ENCODE measurements at places on chromosomes 4 and X.

GRCh38 chr4:147160908-147161513, 215.3 kb upstream of the TTC29 start:
- no peak for DNase-seq

DNA sequence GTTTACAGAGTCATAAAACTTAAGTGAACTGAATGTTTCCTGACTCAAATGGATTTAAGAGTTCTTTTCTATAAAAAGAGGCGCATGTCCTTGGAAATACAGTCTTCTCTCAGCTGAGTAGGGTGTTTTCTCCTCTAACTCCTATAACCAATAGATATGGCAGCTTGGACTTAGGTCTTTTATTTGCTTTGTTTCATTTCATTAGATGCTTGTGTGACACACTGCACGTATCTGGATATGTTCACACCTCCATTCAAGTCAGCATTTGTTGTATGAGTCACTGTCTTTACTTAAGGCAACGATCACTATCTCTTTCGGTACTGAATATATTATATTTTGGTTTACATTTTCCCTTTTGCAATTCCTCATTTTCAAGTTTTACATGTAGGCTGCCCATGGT, 136.6 kb downstream of the ARSF start:
- DNase-seq, result no peak

DNA sequence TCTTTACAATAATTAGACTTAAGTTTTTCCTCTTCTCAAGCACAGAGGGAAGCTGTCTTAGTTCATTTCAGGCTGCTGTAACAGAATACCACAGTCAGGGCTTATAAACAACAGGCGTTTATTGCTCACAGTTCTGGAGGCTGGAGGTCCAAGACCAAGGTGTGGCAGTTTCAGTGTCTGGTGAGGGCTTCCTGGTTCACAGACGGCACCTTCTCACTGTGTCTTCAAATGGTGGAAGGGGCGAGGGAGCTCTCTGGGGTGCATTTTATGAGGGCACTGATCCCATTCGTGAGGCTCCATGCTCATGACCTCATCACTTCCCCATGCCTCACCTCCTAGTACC, 115.7 kb upstream of the MXRA5 start:
- no peak for DNase-seq

DNA sequence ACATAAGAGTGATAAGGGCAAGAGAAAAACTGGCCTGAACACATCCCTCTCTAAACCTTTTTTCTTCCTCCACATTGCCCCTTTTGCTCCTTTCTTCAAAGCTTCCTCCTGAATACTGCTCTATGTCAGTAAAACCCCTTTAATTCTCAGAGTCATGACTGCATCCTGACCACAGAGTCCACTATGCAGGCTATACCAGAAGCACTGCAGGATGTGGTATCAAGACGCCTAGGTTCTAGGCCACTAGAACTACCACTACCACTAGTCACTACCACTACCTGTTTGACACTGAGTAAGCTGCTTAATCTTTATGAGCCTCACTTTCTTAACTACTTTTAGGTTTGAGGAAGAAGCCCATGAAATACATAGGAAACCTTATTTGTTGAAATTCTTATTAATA, 38.7 kb downstream of the ARHGEF9 start:
- DNase-seq, result no peak

GRCh38 chrX:68343551-68343950, 89.7 kb downstream of the OPHN1 start:
- DNase-seq, result no peak

DNA sequence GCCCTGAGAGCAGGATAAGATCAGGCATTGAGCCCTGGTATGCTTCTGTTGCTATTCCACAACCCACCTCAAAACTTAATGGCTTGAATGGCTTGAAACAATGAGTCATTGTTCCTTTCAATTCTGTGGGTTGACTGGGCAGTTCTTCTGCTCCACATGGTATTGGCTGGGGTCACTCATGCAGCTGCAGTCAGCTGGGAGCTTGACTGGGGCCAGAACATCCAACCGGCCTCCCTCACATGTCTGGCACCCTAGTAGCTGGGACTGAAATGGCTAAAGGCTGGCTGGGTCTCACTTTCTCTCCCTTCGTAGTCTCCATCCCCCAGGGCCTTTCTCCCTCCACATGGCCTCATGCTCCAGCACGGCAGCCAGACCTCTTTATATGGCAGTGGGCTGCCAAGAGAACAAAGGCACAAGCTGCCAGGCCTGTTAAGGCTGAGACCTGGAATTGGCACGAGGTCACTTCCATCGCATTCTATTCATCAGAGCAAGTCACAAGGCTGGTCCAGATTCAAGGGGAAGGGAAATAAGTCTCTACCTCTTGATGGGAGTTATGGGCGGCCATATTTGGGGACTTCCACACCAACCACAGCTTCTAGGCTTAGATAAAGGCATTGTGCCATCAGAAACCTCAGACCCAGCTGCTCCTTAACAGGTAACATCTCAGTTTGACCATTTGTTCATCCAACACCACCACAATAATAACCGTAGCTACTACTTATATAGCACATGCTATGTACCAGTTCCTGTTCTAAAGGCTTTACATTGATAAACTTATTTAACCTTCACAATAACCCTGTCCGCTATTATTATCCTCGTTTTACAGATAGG, 159.7 kb upstream of the ATP6AP2 start:
- no peak for DNase-seq

DNA sequence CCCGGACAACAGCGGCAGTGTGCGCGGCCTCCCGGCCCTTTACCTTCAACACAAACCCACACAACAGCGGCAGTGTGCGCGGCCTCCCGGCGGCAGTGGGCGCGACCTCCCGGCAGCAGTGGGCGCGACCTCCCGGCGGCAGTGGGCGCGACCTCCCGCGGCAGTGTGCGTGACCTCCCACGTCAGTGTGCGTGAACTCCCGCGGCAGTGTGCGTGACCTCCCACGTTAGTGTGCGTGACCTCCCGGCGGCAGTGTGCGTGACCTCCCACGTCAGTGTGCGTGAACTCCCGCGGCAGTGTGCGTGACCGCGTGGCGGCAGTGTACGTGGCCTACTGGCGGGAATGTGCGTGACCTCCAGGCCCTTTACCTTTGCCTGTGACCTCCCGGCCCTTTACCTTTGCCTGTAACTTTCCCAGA, 576.6 kb upstream of the FRG1 start:
- DNase-seq, result no peak

DNA sequence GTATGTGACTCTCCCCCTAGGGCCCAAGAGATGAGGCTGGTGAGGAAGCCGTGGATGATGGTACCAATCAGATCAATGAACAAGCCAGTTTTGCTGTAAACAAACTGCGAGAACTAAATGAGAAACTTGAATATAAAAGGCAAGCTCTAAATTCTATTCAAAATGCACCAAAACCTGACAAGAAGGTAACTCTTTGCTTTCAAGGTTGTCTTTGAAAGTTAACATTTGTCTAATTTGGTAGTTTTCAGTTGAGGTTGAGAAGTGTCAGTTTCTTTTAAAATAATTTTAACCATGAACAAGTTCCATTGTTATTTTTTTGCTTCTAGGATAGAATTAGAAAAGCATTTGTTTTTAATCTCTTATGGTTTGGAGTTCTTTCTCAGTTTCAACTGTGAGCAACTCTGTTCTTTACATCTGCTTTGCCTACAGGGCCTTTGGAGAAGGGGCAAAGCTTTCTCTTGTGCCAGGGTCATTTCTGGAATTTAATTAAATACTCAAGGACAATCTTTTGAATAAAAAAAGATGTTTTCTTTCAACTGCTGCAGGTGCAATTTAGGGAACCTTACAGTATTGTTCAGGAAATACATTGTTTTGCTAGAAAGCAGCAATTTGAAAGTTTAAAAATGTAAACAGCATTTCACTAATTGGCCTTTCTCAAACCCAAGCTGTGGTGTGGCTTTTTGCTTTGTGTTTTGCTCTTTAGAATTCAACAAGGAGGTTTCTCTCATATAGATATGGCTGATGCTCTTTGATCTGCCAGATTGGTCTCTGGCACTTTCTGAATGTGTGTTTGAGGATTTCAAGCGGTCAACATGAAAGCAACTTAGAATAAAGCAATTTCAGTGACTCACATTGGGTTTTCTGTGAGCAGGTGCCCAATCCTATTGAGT, 62.9 kb downstream of the LRP2BP start:
- no peak for DNase-seq

DNA sequence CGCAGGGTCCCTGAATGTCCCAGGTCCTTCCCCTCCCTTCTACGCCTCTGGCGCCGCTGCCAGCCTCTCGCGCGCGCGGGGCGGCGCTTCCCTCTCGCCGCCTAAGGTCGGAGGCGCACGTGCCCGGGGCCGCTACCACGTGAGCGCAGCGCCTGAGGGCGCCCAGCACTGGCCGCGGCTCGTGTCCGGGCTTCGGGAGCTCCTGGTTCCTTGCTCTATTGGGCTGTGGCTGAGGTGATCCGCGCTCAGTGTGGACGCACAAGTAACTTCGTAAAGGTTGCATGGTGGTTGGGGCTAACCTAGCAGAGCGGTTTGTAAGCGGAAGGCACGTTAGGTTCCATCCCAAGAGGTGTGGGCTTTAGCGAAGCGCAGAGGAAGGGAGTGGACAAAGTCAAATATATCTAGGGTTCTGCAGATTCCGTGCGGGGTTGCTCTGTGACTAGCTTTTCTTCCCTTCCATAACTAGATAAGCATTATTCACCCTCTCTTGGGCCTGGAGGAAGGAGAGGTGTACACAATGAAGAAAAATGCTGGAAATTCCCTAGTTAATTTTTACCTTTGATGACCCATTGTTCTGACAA, 1.8 kb downstream of the TLL1 start:
- no peak for DNase-seq

- DNase-seq, result no peak
Observed at GRCh38 chrX:8233091-8233490, 62.0 kb upstream of the VCX2 start.

DNA sequence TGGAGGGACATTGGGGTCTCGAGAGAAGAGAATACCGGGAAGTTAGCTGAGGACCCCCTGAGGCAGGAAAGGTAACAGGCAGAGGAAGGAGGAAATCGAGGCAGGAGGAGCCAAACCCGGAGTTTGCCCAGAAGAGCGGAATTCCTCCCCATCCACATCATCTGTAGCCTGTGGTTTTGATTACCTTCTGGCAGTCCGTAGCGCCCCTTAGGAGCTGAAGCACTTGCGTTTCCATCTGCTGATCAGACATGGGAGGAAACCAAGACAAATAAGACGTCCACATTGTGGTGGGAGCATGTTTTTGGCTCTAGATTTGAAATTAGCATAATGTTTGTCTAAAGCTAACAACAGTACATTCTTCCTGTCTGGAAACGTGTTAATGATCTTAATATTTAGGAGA, 26.8 kb upstream of the HMX1 start:
- no peak for DNase-seq

DNA sequence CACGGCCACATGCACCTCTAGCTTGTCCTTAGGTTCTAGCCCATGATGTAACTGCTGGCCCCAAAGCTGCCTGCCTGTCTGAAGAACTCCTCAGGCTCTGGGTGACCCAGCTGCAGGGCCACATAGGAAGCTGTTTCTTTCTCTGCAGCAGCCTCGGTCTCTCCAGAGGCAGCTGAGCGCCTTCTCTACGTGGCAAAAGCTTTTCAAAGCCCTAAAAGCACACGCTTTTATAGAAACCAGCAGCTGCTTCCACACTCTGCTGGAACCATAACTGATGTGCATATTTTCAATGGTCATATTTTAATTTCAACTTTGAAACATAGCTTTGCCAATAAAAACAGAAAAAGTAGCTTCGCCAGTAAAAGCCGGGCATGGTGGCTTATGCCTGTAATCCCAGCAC, 37.4 kb downstream of the FAM53A start:
- no peak for DNase-seq

- DNase-seq, result no peak
Observed at GRCh38 chr4:1511441-1512041, 105.3 kb upstream of the NKX1-1 start.

DNA sequence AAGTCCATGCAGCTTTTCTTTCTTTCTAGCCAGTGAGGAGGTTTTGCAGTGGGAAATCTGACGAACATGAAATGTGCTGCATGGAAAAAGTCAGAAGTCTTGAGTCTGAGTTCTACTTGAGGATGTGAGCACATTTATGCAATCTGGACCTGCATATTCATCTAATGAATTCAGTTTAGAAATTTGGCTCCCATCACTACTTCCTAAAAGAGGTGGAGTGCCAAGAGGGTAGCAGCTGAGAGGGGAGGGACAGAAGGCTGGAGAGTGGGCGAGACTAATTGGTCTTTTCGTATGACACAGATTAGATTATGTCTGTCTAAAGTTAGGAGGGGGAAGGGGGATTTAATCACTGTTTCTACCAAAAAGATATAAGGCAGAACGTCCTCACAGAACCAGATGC, 535.9 kb downstream of the IQCM start:
- DNase-seq, result no peak

GRCh38 chr4:152512483-152512882, 23.4 kb downstream of the FBXW7 start:
- no peak for DNase-seq

DNA sequence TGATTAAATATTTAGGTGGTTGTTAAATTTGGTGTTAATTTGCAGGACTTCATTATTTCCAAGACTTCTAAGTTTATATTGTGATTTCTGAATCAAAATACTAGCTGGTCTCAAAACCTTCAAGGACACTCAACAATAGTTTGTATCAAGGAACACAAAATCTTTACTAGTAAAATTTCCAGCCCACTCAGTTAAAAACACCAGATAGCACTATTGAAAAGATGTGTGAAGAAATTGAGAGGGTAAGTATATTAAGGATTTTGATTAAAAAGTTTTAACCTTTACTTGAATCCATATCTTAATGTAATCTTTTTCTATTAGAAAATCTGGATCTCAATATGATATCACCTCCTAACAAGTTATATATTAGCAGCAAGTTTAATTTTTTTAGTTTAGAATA, 89.3 kb upstream of the UGT8 start:
- no peak for DNase-seq

DNA sequence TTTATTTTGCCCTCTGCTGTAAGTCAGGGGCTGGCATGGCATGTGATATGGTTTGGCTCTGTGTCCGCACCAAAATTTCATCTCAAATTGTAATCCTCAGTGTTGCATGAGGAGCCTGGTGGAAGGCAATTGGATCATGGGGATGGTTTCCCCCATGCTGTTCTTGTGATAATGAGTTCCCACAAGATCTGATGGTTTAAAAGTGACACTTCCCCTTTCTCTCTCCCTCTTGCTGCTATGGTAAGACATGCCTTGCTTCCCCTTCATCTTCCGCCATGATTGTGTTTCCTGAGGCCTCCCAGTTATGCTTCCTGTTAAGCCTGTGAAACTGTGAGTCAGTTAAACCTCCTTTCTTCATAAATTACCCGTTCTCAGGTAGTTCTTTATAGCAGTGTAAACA, 72.0 kb upstream of the MSX1 start:
- no peak for DNase-seq

- no peak for DNase-seq
Observed at GRCh38 chr4:51836549-51836948, 6.4 kb upstream of the DCUN1D4 start.

DNA sequence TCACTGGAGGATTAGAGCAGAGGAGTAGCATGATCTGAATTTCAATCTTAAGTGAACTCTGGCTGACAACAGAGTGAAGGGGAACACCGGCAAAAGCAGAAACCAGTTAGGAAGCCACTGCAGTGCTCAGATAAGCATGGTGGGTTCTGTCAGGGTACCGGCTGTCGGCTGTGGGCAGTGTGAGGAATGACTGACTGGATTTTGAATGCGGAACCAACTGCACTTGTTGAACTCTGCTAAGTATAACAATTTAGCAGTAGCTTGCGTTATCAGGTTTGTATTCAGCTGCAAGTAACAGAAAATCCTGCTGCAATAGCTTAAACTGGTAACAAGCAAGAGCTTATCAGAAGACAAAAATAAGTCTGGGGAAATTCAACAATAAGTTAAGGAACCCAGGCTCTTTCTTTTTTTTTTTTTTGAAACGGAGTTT, 5.2 kb downstream of the HTT start:
- no peak for DNase-seq
